ENCODE measurements at places on chromosomes 12 and 14.

- DNase-seq = no peak
Measured at GRCh38 chr12:57031789-57032188, 15.5 kb upstream of the TAC3 start.

DNA sequence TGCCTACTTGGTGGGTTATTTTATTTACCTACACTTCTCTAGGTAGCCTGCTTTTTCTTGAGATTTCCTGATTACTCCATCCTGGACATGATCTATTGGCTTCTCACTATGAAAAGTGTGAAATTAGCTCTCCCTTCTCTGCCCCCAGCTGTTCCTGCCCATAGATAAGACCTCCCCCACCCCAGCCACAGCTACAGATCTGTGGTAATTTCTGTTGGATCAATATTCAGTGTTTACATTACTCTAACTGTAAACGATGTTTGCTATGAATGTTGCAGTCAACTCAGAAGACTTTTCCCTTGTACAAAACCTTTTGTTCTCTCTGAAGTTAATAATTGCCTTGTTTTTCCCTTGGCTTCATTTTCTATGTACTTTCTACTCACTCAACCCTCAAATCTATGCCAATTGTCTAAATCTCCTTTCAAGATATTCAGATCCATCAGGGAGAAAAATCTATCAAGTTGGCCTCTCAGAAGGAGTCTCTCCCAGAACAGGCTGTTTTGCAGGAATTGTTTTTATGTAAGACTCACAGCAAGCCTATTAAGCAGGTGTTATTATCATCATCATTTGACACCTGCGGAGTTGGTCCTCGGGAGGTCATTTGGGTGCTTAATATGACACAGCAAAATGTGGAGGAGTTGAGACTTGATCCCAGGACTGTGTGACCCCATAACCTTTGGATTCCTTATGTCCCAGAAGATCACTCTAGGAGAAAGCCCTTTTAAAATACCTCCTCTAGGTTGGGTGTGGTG is 227.4 kb downstream of the SUDS3 start:
- DNase-seq = no peak

DNA sequence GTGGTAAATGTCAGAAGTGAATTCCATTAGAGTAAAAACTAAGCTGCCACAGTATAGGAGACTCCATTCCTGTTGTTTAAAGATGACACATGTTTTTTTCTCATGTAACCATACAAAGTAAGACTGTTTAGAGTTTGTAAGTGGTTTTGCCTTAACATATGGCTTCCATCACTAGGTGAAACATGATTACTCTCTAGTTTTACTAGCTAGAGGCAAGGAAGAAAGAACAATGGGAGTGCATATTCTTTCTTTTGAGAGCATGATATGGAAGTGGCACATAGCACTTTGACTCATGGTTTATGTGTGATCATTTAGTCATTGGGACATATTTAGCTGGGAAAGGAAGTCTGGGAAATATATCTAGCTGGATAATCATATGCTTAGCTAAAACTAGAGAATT is 7.7 kb downstream of the ATF7IP start:
- no peak for DNase-seq

GRCh38 chr14:21123429-21123828 is 22.6 kb downstream of the TMEM253 start:
- no peak for DNase-seq

GRCh38 chr12:46921764-46922133 is 96.0 kb upstream of the SLC38A4 start:
- no peak for DNase-seq

DNA sequence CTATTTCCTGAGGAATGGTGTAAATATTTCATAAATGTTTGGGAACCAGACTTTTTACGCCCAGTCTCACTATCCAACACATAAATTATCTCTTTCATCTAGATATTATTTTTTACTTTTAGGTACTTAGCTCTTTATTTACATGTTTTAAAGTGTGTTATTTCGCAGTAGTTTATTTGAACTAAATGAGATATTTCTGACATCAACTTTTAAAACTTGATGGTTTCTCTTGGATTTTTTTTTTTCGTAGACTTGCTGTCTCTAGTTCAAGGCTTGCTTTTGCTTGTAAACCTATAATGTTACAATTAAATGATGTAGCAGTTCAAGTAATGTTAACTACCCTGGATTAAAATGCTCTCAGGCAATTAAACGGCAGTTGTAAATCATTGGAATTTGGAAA is 241.7 kb upstream of the PDE3A start:
- no peak for DNase-seq

- DNase-seq = no peak
Measured at GRCh38 chr14:100067481-100067880, 2.3 kb downstream of the EVL start.

- no peak for DNase-seq
Measured at GRCh38 chr14:24735984-24736630, 102.1 kb upstream of the GZMB start.

DNA sequence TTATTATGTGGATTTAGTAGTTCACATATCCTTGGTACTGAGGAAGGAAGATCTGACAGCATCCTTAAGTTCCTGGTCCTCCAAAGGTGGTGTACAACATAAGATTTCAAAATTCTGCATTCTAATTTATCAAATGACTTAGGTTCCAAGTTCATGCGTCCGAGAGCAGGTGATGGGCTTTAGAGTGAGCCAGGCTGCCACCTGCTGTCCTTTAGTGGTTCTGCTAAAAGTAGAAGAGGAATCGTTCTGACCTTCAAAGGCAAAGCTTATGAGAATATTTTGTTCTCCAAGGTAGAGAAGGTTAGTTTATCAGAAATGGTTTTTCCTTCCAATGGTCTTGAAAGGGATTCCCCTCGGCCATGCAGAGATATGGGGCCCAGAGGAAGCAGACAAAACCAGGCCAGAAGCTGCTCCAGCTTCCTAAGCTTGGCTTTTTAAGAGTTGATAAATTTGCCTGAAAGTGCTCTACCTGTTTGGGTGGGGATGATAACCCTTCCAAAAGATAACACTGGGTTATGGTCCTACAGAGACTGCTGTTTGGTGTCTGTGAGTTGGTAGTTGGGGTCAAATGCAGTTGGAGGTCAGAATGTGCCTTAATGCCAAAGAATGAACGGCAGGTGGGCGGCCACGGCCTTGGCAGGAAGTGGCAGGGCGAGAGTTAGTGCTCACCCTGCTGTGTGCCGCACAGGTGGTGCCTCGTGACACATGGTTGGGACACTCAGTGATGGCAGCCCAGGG is 29.1 kb upstream of the LRTM2 start:
- DNase-seq = peak; percentile 79

DNA sequence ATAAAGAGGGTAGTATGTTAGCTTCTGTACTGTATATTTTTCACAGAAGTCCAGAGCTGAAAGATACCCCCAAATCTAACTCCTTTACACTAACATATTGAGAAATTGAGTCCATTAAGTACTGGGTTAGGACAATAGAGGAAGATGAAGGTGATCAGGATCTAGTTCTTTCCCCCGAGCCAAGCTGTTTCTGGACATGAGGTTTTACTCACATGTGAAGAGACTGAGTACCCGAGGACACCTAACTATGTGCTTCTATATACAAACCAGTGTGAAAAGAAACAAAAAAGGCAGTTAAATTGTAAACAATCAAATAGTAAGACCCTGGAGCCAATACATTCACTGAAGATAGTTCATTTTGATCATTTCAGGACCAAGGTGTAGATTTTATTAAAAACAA is 3.8 kb upstream of the TRHDE start:
- DNase-seq = no peak

DNA sequence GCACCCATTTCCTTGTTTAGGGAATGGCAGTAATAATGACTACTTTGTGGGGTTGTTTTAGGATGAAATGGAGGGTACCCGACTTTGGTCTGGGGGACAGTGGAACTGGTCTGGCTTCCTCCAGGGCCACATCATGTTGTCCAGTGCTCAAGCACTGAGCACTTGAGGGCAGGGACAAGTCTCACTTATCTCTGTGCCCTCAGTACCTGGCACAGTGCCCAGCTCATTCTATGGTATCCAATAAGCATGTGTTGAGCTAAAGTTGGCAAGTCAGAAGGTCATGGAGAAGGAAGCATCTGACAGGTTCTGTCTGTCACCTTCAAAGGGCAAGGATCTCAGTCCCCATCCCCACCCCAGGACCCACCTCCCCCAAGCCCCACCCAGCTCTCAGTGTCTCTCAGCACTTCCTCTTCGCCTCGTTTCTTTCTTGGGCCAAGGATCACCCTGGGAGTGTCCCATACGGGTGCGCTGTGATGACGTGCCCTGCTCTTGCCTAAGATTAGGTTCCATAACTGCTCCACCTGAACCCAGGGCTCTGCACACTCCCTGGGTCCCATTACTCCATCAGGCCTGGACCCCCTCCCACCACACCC is 24.3 kb upstream of the TMEM106C start:
- DNase-seq = no peak

GRCh38 chr12:3099146-3099545 is 22.0 kb downstream of the TSPAN9 start:
- DNase-seq = no peak

DNA sequence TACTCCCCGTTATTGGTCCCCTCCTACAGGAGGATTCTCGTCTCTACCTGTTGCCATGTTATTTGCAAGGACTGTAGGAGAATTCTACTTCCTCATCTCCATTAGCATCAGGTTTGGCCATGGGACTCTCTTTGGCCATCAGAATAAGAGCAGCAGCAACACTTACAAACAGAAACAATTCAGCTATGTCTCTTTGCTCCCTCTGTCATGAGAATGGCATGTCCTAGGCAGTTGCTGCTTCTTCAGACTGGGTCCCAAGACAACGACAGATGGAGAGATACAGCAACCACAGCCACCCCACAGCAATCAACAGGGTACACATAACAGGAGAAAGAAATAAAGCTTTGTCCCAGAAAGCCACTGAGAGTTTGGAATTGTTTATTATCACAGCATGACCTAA is 19.7 kb downstream of the SLC41A2 start:
- DNase-seq = no peak

- no peak for DNase-seq
Measured at GRCh38 chr14:99348816-99349614, 77.0 kb upstream of the BCL11B start.

DNA sequence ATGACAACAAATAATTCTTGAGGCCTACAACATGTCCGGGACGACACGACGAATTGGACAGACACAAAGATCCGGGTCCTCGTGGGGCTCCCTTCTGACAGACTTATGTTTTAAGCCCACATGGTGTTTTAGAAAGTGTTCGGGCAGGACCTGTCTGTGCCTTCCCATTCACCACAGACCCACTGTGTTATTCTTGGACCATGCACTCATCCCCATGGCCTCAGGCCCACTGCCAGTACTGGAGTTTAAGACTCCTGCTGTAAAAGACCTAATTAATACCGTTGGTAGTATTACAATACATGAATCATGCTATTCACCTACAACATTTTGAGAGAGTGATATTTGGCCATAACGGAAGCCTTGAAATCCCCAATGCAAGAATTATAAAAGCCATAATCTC is 20.0 kb downstream of the SLC15A4 start:
- no peak for DNase-seq

DNA sequence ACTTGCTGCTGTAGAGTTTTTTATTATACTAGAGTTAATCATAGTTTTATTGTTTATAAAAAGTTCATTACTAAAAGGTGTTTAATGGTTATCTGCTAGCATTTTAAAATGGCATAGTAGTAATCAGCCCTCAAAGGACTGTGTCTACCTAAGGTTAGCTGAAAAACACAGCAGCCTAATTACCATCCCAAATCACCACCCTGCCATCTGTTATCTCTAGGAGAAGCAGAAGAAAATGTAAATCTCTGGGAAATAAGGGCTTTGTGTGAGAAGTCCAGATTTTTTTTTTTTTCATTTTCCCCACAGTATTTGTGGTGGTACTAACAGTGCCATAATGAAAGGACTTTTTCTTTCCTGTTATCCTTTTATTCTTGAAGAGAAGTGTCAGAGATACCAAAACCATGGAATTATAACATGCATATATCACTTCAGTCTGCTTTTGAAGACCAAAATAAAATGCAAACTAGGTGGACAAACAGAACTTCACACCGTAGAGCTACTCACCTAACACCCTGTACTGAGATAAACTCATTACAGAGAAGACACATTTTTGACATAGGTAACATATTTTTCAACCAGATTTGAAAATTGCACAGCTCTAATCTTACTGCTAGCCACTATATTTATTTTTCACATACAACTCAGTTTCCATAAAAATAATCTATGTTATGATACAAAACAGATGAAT is 876.2 kb downstream of the C12orf50 start:
- DNase-seq = no peak
